ENCODE measurements at places on chromosomes 4 and X.

GRCh38 chrX:150548684-150549083 lies 19.7 kb upstream of the MTM1 start:
- DNase-seq = no peak

- DNase-seq = no peak
Measured at GRCh38 chrX:1412551-1413161, 20.7 kb upstream of the SLC25A6 start.

DNA sequence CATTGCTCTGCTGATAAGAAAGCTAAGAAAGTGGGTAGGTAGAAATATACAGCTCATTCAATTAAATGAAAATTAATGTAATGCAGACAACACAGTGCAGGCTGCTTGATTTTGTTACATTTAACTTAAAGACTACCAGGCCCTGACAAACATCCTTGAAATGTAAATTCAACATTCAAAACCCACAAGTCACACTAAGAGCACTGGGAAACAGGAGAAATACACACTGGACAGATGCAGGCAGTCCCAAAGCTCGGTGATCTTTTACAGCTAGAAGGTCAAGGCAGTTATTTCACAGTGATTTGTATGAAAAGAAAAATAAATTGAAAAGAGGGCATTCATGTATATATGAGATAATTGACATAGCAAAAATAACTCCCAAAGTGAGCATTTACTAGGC lies 94.3 kb upstream of the PLAC1 start:
- DNase-seq = no peak

- no peak for DNase-seq
Measured at GRCh38 chr4:16503421-16504100, 277.3 kb upstream of the TAPT1 start.
